H4 (cell line): ENCODE measurements at places on chromosomes 13 and 19. TPM values are rescaled to one million over a fixed set of nuclear protein-coding genes. Genes with fewer than 3 reads are reported as not detected.

Gene RGL3
- total RNA-seq, result 0.14 TPM in 1 of 2 replicates, not detected in the other

Gene HCN2
- 4.5 and 4.6 TPM in 2 replicates for total RNA-seq

Gene TIMM44
- total RNA-seq, result 64.9 and 86.8 TPM in 2 replicates

GRCh38 chr19:13023656-13024055, 28.4 kb downstream of the NFIX start:
- DNase-seq, result no peak
